ENCODE measurements at places on chromosomes 13 and 19.

DNA sequence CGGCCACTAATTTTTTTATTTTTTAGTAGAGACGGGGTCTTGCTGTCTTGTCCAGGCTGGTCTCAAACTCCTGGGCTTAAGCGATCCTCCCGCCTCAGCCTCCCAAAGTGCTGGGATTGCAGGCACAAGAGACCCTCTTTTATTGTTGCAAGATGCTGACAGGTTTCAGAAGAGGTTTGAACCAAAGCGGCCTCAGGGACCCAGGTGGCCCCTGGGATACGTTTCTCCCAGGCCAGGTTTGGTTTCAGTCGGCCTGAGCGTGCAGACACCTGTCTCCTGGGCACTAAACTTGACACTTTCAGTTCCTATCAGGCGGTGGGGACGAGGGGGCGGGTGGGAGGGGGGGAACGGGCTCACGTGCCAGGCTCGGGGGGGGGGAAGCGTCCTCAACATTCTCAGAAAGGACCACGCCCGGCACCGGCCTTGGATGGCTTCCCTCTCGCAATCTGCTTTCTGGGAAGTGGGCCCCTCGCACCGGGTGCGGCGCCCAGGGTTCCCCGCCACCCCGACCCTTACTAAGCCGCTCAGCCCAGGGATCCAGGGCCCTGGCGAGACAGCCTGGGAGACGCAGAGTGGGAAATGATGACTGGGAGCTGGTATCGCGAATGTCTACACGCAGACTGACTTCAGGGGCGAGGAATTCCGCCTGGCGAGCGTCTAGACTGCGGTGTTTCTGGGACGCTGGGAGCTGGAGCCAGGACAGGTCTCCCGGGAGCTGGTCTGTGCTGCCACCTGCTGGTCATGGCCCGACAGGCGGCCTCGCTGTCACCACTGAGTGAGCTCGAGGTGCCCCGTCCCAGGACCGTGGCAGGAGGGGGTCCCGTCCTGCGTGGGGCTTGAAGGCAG lies 91.6 kb downstream of the GNG7 start:
- peak; percentile 80 for DNase-seq

DNA sequence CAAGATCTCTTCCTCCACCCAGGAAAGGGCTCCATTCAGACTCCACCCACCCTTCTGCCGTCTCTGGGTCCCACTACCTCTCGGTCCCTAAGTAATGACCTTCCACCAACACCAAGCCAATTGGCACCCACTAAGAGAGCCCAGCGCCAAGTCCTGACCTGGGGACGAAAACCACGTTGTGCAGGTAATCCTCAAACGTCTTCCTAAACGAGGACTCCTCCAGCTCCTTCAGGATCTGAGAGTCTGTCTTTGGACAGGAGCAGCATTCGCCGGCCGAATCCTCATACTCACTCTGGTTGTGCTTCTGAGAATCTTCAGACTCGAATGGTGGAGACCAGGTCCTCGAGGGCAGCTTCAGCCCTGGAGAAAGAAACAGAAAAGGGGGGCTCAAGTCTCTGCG lies 83.1 kb downstream of the ZNF557 start:
- no peak for DNase-seq

DNA sequence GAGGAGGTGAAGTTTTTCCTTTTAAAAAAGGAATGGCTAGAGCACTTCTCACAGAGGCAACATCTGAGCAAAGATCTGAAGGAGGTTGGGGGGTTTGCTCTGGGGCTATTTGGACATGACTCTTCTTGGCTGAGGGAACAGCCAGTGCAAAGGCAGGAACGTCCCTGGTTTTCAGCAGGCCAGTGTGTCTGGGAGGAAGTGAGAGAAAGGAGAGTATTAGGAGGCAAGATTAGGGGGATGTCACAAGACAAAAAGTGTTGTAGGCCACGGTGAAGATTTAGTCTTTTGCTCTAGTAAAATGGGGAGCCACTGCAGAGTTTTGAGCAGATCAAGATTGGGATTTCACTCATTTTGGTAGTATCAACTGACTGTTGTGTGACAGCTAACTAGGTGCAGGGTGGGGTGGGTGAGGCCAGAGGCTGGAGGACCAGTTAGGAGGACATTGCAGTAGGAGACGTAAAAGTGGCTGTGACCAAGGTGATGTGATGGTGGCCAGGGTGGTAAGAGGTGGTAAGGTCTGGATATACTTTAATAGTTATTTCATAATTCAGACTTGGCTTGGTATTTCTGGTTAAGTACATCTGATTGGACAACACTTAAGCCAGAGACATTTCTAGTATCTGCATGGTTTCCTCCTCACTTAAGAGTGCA lies 40.6 kb downstream of the WDFY2 start:
- no peak for DNase-seq

- DNase-seq: no peak
Observed at GRCh38 chr19:35490364-35490763, at the start of gene KRTDAP. KRTDAP (minus strand) TSS chr19:35490464; CDS start chr19:35490442, 22 bp downstream.

- no peak for DNase-seq
Observed at GRCh38 chr13:51976423-51976822, 34.8 kb downstream of the ATP7B start.

DNA sequence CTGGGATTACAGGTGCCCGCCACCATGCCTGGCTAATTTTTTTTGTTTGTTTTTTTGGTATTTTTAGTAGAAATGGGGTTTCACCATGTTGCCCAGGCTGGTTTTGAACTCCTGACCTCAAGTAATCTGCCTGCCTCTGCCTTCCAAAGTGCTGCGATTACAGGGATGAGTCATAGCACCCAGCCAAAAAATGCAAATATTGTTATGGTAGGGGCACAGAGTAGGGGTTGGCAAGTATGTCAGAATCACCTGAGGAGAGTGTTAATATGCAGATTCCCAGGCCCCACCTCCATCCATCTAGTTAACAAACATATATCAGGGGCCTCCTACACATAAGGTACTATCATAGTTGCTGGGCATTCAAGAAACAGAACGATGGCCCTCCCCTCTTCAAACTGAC lies 44.7 kb downstream of the VAV1 start:
- no peak for DNase-seq

DNA sequence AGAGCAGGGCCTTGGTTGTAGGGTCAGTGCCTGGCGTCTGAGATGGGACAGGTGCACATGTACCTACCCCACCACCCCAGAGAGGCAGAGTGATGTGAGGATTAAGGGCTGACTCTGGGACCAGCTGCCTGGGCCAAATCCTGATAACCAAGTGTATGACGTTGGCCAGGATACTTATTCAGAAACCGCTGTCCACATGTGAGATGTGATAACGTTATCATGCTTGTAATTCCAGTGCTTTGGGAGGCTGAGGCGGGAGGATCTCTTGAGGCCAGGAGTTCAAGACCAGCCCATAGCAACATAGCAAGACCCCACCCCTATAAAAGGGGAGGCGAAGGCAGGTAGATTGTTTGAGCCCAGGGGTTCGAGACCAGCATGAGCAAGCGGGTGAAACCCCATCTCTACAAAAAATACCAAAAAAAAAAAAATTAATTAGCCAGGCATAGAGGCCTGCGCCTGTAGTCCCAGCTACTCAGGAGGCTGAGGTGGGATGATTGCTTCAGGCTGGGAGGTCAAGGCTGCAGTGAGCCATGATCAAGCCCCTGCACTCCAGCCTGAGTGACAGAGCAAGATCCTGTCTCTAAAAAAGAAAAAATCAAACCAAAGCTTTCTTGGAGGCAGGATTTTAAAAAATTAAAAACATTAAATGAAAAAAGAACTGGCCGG lies 10.0 kb downstream of the ADGRE5 start:
- DNase-seq: no peak

DNA sequence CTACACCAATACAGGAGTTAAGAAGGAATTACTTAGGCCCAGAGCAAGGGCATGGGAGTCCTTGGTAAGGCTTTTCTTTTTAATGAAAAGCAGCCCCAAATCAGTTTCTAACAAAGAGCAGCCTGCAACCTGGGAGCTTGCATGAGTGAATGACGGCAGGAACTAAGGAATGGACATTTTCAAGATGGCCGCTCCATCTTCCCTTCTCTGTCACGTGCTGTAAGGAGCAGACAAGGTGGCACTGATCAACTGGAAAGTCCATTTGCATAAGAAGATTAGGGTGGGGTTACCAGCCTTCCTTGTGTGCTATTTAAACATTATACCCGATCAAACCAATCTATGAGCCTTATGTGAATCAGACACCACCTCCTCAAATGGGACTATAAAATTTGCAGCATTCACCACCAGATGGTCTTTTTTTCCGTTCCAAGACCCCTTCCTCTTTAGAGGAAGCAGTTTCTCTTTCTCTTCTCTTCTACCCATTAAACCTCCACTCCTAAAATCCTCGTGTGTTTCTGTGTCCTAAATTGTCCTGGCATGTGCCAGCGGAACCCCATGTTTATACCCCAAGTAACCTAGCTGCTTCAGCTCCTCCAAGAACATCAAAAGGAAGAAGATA lies 2.8 kb upstream of the SIGLECL1 start:
- DNase-seq: no peak

- DNase-seq: no peak
Observed at GRCh38 chr19:43560687-43561086, 14.6 kb downstream of the XRCC1 start.

DNA sequence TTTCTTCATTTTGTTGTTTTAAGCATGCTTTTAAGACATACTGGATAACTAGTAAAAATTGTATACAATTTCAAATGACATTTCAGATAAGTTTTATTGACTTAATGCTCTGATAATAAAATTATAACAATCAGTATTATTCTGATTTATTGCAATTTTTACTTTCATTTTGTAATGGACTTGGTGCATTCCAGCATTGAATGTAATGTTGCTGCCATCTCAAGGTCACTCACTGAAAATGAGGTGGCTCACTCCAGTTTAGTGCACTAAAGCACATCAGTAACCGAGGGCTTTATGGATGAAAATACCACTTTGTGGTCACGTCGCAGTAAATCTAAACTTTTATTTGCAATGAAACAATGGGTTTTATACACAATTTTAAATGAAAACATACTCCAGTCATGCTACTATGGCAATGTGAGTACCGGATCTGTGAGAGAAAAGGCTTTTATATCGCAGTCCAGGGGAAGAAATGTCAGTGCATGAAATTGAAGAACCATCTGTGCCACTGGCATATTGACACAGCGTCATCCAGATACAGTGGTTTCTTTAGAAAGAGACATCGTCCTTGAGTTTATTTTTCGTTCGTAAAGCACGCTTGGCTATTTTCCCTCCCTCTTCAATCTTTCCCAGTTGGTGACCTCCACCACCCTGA lies 20.7 kb upstream of the ZNF507 start:
- no peak for DNase-seq

- no peak for DNase-seq
Observed at GRCh38 chr13:73222627-73223305, 164.0 kb downstream of the KLF5 start.

DNA sequence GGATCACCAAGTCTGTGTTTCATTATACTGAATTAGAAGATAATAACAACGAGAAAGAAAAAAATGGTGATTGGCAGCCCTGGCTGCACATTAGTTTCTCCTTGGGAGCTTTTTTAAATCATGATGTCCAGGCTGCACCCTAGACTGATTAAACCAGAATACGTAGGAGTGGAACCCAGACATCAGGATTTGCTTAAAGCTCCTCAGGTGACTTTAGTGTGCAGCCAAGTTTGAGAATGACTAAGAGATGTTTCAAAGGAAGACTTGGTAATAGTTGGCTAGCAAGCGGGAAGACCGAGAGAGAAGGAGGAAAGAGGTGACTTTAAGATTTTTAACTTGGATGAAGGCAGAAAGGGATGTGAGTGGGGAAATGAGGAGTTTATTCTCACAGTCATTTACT lies 71.4 kb upstream of the SERP2 start:
- DNase-seq: no peak

DNA sequence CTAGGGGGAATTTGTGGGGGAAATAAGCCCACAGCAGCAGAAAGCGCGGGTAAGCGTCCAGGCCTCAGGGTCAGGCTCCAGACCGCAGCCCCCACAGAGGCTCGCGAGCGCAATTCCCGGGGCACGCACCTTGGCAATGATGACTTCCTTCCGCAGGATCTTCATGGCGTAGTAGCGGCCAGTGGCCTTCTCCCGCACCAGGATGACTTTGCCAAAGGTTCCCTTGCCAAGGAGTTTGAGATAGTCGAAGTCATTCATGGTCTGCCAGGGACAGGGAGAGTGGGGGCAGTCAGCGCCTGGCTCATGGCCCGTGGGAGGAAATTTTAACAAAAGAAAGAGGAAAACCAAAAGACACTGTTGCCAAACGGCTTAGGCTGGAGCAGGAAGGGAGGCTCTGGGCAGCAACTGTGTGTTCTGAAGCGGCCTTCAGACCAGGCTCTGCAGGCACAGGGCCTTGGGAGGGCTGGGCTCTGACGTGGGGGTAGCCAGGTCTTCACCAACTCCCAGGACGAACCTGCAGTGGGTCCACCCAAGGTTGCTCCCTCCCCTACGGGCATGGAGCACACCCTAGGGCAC lies 15.4 kb upstream of the CCNP start:
- no peak for DNase-seq

DNA sequence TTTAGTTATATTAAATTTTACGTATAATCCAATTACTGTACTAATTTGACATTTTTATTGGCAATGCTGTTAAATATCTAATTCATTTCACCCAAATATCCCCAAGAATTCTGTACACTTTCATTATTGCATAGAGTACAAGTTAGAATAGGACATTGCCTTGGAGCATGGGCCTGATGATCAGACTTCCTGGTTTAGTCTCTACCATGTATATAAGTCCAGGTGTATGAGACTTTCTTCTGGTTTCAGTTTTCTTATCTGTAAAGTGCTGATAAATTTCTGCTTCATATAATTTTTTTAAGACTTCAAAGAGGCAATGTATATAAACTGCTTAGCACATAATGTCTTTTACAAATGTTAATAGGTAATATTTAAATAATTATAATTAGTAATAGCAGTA lies 179.4 kb downstream of the KLF12 start:
- DNase-seq: no peak

GRCh38 chr13:72201726-72202125 lies 334.7 kb upstream of the DACH1 start:
- no peak for DNase-seq

- no peak for DNase-seq
Observed at GRCh38 chr13:36067746-36068381, 63.3 kb downstream of the DCLK1 start.

DNA sequence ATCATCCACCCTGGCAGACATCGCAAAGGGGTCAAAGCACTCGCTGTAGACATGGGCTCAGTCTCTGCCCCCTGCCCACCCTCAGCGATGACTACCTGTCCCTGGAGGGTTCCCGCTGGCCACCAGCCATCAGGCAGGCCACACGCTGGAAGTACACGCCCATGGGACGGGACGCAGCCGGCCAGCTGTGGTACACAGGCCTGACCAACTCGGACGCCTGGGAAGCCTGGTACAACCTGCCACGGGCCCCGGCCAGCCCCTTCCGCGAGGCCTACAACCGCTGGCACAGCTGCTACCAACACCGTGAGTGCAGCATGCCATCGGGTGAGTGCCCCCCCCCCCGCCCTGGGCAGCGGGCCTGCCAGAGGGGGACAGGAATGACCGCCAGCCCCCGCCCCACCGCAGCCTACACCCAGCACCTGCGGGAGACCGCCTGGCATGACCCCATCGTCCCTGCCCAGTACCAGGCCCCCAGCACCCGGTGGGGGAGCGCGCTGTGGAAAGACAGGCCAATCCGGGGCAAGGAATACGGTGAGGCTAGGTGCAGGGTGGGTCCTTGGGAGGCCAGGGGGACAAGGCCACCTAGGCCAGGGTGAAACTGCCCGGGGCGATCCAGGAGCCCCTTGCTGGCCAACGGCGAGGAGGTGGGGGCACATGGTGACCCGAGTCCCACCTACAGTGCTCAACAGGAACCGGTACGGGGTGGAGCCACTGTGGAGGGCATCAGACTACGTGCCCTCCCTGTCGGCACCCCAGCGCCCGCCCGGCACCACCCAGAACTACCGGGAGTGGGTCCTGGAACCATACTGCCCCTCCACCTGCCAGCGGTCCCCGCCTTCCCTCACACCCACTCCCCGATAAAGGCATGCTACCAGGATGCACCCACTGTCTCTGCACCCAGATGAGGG lies 4.4 kb downstream of the TEKTIP1 start:
- DNase-seq: no peak

- DNase-seq: no peak
Observed at GRCh38 chr13:39603424-39603947, 493 bp upstream of the LHFPL6 start.

Data from stimulated activated CD4-positive, alpha-beta T cell treated with anti-CD3 and anti-CD28 coated beads, TNF-alpha, amount 100 ng/mL, for 1 hour (primary cell).